ENCODE measurements at places on chromosomes 4 and X. TPM values are rescaled to one million over a fixed set of nuclear protein-coding genes. Genes with fewer than 3 reads are reported as not detected.

Gene NAP1L2
- total RNA-seq = 2.3 TPM

Gene SLC2A9
- total RNA-seq = 4.5 TPM

Gene KLHL13
- total RNA-seq = 0.95 TPM

Gene MAP7D2
- total RNA-seq = 0.64 TPM

Gene SLITRK4
- total RNA-seq = not detected

Gene PPP1R3F
- 20.8 TPM for total RNA-seq

Gene PRKG2
- 0.54 TPM for total RNA-seq

Gene IL21
- total RNA-seq = not detected

Gene CCSER1
- total RNA-seq = 1.4 TPM

Gene DGKK
- total RNA-seq = not detected

Gene ITGB1BP2
- 2.3 TPM for total RNA-seq

Gene EDA2R
- 0.99 TPM for total RNA-seq

Gene DUX4
- not detected for total RNA-seq

Gene CT55
- total RNA-seq = not detected

Gene RADX
- total RNA-seq = 15.5 TPM
